ENCODE measurements at places on chromosomes 13 and 19.

DNA sequence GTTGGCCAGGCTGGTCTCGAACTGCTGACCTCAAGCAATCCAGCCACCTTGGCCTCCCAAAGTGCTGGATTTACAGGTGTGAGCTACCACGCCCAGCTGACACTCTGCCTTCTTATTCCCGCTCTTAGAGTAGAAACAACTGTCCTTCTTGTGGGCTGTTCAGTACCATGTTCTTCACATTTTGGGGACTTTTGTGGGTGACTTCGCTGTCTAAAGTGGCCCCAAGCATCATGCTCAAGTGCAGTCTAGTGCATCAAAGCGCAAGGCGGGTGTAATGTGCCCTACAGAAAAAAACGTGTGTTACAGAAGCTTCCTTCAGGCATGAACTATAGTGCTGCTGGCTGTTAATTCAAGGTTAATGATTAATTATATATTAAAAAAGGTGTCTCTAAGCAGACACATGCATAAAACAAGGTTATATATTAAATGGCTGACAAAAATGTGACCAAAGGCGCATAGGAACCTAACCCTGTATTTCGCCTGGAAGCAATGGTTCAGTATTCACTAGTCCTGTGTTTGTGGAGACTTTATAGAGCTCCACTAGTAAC lies 38.3 kb downstream of the ABCC4 start:
- DNase-seq = no peak

- DNase-seq = no peak
Observed at GRCh38 chr13:79141082-79141481, 265.0 kb downstream of the RBM26 start.

DNA sequence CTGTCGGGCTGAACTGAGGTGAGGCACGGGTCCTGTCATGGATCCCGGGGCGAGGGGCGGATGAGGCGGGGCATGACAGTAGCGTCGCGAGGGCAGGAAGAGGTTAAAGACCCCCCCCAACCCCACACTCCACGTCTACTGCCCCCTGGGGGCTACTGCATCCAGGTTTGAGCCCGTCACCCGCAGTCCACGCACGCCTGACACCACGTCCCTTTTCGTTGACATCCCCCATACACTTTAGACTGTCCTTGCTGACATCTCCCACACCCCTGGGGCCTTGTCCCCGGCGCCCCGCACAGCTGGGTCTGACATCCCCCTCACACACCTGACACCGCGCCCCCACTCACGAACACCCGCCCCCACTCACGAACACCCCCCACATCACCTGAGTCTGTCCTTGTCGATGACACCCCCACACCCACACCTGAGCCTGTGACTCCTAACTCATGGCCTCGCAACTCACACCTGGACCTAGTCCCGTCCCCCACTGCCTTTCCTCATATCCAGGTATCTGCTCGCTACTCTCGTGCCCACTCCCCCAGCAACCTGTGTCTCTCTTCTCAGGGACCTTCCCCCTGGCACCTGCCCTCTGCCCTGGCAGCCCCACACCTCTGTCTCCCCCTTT lies 416 bp downstream of the SLC25A42 start:
- DNase-seq = peak; percentile 74

GRCh38 chr13:48586591-48587103 lies 53.8 kb upstream of the RCBTB2 start:
- no peak for DNase-seq

- DNase-seq = no peak
Observed at GRCh38 chr13:35789335-35790165, 313.1 kb upstream of the MAB21L1 start.

DNA sequence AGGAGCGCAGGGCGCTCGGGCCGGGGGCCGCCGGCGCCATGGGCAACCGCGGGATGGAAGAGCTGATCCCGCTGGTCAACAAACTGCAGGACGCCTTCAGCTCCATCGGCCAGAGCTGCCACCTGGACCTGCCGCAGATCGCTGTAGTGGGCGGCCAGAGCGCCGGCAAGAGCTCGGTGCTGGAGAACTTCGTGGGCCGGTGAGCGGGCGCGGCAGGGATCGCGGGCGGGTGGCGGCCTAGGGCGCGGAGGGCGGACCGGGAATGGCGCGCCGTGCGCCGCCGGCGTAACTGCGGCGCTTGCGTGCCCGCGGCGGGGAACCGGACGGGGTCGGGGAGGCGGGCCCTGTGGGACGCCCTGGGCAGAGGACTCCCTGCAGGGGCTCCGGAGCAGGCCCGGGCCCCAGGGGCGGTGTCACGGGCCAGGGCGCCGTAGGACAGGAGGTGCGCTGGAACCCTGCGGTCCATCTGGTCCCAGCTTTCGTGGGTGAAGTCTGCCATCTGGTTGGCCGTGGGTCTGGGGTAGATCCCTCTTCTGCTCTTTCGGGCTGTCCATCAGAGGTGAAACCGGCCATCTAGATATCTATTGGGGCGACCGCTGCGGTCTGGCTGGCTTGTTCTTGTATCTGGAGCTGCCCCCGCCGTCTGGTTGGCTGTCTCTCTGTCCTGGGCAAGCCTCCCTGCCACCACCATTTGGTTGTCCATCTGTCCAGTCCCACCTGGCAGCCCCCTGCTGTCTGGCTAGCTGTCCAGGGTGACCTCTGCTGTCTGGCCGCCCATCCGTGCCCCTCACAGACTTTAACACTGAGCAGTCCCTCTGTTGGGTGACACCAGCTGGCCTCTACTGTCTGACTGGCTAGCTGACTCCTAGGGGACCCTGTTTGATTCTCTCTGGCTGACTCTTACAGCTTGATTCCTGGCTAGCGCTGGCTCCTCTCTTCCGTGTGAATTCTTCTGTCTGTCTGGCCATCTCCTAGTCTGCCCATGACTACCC lies 622 bp downstream of the DNM2 start:
- DNase-seq = peak; percentile 40

DNA sequence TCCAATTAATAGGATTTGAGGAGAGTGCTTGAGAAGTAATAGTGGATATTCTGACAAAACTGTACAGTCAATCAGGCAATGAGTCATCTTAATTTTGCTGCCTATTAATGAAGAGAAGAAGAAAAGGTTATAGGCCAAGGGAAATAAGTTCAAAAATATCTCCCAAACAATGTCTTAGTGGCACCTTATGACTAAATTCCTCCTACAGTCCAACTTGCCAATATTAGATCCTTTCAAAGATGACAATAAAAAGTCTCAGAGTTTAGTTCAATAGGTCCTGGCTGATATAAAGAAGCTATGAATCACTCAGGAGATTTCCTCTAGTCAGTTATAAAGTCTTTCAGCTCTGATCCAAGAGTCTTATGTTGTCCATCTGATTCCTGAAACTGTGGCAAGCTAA lies 27.9 kb downstream of the UGGT2 start:
- no peak for DNase-seq

- DNase-seq = no peak
Observed at GRCh38 chr13:112767506-112768471, 78.0 kb downstream of the ATP11A start.

GRCh38 chr13:29573190-29573589 lies 22.3 kb downstream of the SLC7A1 start:
- DNase-seq = no peak

GRCh38 chr19:50401605-50402450 lies 16.9 kb upstream of the SPIB start:
- DNase-seq = no peak

DNA sequence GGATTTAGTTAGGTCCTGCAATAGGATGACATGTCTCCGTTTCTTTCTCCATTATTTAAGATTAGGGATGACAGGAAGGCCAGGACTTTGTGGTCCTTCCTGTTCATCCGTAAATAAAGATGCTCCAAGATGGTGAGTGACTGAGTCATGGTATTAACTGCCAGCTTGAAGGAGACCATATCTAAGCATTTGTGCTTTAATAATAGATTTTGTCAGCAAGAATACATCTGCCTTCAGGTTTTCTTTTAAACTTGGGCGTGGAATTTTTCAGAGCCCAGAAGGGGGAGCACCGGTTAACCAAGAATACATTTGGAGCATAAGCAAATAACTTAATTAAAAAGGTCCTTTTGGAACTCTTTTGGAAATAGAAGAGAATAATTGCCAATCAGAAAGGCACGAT lies 68.2 kb downstream of the ARHGAP35 start:
- DNase-seq = no peak

- no peak for DNase-seq
Observed at GRCh38 chr13:110540871-110541525, 20.5 kb downstream of the RAB20 start.

DNA sequence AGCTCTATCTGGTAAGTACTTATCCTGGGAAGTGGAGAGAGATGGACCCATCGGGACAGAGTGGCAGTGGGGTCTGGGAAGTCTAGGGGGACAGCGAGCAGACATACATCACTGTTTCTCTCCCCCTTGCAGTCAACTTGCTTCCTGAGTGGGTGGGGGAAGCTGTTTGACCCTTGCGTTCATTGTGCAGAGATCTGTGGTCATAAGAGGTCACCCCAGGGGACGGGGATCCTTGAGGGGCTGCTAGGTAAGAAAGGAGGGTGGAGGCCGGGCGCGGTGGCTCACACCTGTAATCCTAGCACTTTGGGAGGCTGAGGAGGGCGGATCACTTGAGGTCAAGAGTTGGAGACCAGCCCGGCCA lies 474 bp downstream of the ARHGEF18 start:
- DNase-seq = no peak

DNA sequence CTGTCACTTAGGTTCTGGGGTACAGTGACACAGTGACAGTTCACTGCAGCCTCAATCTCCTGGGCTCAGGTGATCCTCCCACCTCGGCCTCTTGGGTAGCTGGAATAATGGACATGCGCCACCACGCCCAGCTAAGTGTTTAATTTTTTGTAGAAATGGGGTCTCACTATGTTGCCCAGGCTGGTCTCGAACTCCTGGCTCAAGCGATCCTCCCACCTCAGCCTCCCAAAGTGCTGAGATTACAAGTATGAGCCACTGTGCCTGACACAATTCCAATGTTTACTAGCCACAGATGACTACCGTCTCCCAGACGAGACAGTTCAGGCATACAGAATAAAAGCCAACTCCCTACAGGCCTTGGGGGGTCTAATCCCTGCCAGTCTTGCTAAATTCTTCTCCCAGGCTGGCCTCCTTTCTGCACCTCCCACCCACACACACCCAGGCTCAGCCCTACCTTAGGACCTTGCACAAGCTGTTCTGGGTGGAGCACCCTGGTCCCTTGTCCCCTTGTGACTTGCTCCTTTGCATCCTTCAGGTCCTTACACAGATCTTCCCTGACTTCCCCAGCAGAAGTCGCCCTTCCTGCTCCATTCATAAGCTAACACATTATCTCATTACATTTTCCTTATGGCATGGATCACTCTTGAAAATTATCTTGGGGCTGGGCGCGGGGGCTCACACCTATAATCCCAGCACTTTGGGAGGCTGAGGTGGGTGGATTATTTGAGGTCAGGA lies 106.4 kb downstream of the INSR start:
- DNase-seq = no peak

GRCh38 chr19:8161135-8161646 lies 11.8 kb upstream of the FBN3 start:
- no peak for DNase-seq

DNA sequence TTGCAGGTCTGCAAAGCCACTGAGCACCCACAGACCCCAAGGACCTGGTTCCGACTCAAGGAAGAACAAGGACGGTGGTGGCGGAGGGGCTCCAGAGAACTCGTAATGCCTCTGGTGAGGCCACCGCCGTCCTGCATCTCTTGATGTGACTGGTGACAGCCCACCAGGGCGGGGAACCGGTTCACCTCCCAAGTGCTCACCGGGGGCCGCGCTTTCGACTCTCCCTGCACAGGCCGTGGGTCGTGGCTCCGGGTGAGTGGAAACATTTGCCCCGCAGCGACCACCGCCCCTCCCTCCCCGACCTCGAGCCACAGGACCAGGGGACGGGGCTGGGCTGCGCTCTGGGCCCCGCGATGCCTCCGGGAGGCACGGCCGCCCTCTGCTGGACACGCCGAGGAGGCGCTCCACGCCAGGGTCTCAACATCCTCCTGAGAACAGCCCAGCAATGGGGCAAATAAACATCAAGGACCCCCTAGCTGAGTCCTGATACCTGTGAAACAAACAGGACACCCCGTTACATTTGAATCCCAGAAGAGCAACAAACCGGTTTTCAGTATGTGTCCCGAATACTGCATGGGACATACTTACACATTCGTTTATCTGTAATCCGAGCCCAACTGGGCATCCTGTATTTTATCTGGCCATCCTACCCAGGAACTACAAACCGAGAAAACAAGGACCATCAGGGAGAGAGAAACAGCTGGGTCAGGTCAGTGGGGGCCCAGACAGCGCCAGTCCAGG lies 3.9 kb upstream of the PLPP2 start:
- peak; percentile 93 for DNase-seq

GRCh38 chr19:2969104-2969504 lies 8.3 kb upstream of the TLE6 start:
- no peak for DNase-seq

DNA sequence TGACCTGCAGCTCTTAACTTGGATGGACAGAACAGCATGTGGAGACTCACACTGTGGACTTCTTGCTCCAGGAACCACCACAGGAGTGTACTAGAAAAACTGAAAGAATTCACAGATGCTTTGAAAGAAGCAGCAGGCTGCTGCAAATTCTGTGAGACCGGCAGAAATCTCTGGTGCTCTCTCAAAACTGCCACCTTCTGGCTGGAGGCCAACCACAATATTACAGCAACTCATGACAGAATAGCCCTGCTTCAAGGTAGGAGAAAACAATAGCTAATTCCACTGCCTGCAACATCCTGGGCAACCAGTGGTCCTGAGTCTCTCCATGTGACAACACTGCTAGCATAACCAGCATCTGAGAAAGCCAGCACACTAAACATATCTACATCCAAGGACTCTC lies 26.9 kb downstream of the CDK8 start:
- no peak for DNase-seq

All from 8988T (cell line).